Left colon (tissue), 2 donors: ENCODE measurements at places on chromosomes 7 and 10. TPM values are rescaled to one million over a fixed set of nuclear protein-coding genes. Genes with fewer than 3 reads are reported as not detected.

- no peak for DNase-seq
Measured at GRCh38 chr7:46320956-46321355, 399.9 kb upstream of the IGFBP3 start.

DNA sequence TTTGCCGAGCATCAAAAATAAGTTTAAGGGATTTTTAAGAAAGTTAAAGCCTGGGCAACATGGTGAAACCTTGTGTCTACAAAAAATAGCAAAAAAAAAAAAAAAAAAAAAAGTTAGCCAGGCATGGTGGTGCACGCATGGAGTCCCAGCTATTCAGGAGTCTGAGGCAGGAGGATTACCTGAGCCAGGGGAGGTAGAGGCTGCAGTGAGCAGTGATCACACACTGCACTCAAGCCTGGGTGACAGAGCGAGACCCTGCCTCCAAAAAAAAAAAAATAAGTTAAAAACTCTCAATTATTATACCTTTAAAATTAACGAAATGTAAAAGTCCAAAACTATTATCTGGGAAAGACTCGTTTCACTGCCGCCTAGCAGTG lies 35.0 kb upstream of the DAGLB start:
- no peak for DNase-seq

Gene NME8
- total RNA-seq: not detected

Gene C10orf62
- not detected for total RNA-seq

DNA sequence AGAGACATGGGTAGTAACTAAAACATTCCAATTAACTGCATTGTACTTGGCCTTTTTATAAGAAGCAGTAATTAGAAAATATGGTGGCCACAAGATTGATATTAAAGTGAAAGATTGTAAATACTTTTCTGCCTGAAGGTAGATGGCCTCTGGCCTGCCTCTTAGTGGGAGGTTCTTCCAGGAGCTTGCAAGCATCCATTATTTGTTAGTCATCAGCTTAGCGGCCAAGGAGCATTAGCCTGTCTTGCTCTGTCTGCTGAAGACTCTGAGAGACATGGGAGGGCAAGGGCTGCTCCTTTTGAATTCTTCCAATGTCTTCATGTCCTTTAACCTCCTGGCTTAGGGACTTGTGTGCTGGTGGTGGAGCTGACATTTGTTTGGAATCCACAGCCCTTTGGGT lies 80.4 kb downstream of the TCF7L2 start:
- no peak for DNase-seq

Gene RASA4
- 16.7 TPM for total RNA-seq
